NCI-H1092 (cell line): ENCODE measurements at places on chromosomes 7 and 10.

DNA sequence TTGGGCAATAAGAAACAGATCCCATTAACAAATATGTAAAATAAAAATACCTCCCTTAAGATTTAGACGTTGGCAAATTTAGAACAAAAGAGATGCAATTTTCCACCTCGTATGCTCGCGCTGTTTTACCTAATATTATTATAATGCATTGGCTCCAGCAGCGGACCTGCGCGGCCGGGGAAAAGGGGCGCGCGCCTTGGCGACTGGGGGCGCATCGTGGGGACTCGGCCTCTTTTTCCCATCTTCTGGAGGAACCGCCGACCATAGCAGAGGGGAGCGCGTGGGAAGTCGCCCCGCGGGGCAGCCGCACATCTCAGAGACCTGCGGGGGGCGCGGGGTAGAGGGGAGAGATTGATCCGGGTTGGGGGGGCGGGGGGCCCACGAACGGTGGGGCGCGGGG lies 139.4 kb upstream of the MKI67 start:
- no peak for DNase-seq

DNA sequence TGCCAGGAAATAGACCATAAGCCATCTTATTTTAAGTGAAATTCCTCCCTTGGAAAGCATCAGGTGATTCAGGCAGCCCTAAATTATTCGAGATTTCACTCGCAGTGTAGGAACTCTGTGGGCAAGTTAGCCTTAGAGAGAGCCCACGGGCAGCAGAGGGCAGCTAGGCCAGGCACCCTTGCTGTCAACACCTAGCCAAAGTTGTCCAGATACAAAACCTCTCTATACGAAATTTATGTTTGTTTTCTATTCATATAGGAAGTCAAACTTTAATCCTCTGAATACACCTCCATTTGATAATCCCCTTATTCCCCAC lies 1043.5 kb downstream of the GATA3 start:
- no peak for DNase-seq

GRCh38 chr10:77289027-77289501 lies 348.5 kb downstream of the KCNMA1 start:
- DNase-seq, result no peak

DNA sequence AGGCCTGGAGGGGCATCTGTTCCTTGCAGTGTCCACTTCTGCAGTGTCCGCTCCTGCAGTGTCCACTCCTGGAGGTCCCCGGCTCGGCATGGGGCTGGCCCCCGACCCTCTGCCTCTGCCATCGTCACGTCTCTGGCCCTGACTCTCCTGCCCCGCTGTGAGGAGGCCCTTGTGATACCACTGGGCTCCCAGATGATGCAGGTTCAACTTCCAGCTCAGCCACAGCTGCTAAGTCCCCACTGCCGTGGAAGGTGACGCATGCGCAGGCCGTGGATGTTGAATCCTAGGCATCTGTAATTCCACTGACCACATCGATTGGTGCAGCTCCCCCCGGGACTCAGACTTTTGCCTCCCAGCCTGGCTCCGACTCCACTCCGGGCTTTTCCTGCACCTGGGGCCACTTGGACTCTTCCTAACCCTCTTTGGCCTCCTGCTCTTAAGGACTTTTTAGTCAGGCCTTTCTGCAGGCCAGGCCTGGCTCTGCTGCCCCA lies 95.1 kb downstream of the GLRX3 start:
- no peak for DNase-seq

GRCh38 chr7:133911724-133912123 lies 215.4 kb upstream of the LRGUK start:
- DNase-seq, result no peak

DNA sequence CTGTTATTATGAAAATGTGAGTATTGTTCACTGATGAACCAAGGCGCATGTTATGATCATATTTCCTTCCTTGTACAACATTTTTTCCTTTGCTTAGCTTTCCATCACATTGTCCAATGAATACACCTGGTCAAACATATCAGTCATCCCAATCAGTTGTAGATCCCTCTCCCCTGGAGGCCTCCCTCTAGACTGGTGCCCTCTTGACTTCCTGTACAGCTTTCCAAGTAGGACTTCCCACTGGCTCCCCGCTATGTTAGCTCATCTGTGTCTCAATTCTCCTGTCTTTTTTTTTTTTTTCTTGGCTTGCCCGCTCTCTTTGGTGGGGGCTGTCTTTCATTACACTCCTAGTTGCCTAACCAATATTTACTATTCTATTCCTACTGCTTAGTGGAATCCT lies 214.2 kb upstream of the NPY start:
- no peak for DNase-seq

DNA sequence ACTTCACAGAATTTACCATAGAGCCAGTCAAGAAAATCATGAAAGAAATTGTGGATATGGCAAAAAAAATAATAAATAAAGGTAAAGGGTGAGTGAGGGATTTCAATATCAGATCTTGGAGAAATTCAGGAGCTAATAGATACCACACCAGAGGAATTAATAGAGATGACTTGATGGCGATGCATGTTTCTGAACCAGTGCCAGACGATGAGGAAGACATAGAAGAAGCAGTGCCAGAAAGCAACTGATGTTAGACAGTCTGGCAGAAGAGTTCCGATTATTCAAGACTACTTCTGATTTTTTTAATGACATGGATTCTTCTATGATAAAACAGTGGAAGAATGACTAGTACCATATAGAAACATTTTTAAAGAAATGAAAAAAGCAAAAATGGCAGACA lies 314.7 kb downstream of the BICC1 start:
- no peak for DNase-seq

- DNase-seq, result no peak
These were observed 133.3 kb upstream of the HGF start for GRCh38 chr7:81903115-81903514.

- no peak for DNase-seq
These were observed 279.5 kb upstream of the AKR1E2 start for GRCh38 chr10:4546500-4546899.

GRCh38 chr10:78319371-78319770 lies 285.7 kb downstream of the RPS24 start:
- no peak for DNase-seq

DNA sequence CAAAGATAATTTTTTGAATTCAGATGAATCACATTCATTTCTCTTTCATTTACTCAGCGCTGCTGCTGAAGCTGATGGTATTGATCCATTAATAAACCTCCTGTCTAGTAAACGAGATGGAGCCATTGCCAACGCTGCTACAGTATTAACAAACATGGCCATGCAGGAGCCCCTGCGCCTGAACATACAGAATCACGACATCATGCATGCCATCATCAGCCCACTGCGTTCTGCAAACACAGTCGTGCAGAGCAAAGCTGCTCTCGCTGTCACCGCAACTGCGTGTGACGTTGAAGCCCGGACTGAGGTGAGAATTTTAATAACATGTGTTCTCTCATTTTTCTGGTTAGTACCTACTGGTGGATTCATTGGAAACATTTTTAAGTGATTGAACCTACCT lies 70.2 kb downstream of the ARMC3 start:
- DNase-seq, result no peak

GRCh38 chr10:43785252-43785651 lies 136.6 kb upstream of the ZNF32 start:
- no peak for DNase-seq

DNA sequence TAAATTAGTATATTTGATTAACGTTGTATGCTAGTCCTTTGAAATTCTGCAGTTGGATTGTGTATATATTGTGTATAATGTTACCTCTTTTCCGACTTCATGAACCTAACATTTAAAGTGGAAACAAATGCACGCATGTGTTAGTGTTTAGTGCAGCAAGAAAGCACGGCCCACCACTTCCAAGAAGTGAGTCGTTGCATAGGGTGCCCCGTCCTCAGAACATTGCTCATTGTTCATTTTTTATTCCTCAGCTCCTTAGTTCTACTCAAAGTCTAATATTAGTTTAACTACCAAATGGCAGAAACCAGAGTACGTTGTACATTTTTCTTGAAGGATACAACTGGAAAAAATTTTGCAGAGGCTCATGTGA lies 407.6 kb downstream of the AUTS2 start:
- no peak for DNase-seq

DNA sequence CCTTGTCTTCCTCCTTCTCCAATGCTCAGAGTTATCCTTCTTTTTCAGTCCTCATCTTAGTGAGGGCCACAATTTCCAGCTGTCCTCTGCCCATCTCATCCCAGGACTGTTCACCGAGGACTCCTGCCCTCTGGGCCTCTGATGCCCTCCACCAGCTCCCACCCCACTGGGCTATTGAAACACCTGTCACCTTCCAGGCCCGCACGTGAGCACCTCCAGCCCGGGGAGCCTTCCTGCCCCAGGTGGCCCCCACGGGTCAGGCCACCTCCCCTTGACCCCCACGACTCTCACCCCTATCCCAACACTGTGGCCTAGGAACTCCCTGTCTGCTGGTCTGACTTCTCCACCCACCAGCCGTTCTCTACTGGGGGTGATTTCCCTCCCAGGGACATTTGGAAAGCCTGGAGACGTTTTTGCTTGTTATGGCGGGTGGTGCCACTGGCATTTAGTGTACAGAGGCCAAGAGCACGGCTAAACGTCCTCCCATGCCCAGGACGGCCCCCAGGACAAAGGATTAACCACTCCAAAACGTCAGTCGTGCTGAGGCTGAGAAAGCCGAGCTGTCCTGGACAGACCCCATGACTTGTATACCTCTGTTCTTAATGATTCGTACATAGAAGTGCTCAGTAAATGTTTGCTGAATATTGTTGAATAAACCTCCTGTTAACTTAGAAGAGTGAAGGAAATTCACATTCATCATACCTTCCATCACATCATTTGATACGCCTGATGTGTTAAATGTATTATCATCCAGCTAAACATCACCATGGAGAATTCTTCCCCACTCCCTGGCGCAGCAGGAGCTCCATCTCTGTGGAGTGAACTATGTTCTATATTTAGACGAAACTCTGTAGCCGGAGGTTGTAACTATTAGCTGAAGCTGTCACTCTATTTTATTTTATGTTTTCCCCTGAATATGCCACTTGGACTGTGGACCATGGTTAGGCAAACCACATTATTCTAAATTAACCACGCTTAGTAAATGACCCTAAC lies 270.1 kb upstream of the SHH start:
- no peak for DNase-seq

- DNase-seq, result no peak
These were observed 20.0 kb downstream of the XPNPEP1 start for GRCh38 chr10:109902992-109903947.

- DNase-seq, result no peak
These were observed 168.6 kb upstream of the ZMIZ1 start for GRCh38 chr10:78899996-78900714.

DNA sequence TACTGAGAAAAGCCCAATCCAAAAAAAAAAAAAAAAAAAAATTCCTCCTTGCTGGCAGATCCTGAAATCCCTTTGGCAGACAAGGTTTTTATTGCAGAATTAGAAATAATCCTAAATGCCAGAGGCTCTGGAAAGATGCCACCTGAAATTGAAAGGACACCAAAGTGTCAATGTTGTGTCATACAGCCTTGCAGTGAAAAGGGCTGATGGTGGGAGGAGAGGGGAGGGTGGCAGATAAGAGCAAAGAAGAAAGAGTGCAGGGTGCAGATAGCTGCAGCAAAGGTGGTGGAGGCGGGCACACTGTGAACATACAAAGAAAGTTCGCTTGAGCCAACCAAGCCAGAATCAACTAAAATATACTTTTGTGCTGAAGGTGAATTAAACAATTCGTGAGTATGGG lies 8.2 kb upstream of the OPTN start:
- DNase-seq, result no peak

DNA sequence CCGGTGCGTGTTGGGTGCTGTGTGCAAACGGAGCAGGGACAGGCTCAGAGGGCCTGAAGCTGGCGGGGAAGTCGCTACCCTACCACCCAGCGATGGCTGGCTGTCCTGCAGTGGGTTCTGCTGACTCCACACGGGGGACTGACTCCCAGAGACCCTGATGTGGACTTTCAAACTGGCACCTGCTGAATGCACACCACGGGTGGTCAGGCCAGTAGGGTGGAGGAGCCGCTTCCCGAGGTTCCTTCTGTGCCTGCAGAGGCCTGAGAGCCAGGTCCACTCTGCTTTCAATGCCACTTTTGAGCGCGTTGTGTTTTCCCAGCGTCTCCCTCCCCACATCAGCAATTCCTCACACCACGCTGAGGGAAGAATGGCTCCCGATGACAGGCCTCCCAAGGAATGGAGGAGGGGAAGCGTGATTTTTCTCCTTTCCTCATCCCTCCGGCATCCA lies 135.3 kb downstream of the ADARB2 start:
- DNase-seq, result no peak

- DNase-seq, result no peak
These were observed 62.5 kb upstream of the ATRNL1 start for GRCh38 chr10:115030483-115031200.

GRCh38 chr10:133109711-133110110 lies 22.0 kb downstream of the ADGRA1 start:
- no peak for DNase-seq

DNA sequence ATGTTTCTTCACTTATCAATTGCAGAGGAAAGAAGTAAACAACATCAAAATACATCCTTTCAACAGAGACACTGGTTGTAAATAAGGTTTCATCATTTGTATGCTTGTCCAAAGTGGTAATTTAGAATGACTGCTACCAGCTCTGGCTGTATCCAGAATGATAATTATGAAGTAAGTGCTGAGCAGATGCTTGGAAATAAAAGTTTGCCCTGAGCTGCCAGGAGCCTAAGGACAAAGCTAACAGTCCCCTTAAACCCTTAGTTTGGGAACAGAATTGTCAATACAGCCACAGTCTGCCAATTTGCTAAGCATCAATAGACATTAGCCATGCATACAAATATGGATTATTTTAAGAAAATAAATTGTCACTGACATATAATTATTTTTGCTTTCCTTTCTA lies 147.0 kb upstream of the SLC13A1 start:
- no peak for DNase-seq

DNA sequence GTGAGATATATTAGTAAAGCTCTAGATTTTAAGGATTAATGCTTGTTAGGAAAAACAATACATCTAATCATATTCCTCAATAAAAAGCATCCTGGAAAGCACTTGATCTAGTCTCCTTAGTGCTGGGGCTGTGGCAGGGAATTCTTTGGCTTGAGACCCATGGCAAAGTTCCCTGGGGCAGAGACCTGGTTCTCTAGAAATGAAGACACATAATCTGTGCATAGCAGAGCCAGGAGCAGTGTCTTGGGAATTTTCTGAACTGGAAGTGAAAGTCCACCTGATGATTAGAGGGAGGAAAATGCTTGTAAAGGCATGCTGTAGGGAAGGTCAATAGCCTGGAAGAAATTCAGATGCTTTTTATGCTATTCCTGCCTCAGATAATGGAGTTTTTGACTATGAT lies 247.4 kb downstream of the CDK14 start:
- DNase-seq, result no peak

GRCh38 chr10:102580230-102580629 lies 64.0 kb upstream of the TRIM8 start:
- no peak for DNase-seq

DNA sequence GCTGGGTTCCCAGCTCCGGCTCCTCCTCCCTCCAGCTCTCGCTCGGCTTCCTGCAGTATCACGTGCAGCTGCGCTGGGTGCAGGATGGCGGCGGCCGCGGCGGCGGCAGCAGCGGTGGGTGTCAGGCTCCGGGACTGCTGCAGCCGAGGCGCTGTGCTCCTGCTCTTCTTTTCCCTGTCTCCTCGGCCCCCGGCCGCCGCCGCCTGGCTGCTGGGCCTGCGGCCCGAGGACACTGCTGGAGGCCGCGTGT lies at the start of gene CNNM1:
CNNM1 (plus strand) TSS at position 53 of the 250 bp plus-strand sequence; CDS start at position 85, 32 bp downstream.
- DNase-seq, result no peak
